ENCODE measurements at places on chromosomes 7 and 10.
A peak's percentile ranks its signal among the peaks of the same experiment; 100 is the strongest.

DNA sequence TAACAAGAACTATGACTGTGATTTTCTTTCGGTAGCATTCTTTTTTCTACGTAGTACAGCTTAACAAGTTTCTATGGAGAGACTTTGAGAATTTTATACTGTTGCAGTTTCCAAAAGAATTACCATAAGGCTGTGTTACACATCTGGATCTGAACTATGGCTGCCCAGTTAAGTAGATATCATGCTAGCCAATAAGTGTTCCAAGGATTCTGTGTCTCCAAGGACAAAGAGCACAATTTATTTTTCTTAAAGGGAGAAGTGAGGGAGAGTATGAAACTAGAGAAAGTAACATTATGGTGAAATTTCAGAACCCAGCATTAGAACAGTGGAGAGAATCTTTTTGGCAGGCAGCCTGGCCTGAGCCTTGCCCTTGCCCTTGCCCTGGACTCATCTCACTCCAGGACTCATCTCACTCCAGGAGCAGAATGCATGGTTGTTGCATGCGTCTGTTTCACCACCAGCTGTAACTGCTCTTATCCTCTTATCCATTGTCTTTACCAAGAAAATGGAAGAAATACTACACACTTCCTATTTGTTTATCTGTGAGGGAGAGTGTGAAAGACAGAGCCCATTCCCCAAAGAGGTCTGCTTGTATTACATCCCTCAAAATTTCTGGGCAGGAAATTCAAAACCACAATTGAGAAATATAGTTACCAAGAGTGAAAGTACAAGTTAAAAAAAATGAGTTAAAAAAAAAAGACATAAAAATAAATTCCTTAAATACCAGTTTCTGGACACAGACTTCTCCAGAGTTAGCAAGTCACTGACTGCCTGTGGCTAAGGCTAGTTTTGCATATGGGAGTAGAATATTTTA, 1067.5 kb downstream of the NRG3 start:
- DNase-seq = no peak

DNA sequence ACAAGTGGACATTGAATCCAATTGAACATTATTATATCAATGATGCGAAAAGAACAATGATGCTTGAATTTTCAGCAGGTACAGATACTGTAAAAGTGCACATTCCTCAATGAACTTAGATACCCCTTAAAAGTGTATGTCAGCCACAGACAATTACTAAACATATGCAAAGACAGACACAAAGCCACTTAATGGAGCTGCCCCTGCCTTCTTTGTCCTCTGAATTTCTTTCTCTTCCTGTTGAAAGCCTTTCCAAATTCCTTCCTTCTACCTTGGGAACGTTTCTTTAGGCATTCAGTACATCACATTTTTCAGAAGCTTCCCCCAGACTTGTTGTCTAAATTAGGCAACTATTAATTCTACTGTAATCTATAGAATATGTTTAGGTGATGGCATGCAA, 706.8 kb upstream of the MBL2 start:
- DNase-seq = no peak

DNA sequence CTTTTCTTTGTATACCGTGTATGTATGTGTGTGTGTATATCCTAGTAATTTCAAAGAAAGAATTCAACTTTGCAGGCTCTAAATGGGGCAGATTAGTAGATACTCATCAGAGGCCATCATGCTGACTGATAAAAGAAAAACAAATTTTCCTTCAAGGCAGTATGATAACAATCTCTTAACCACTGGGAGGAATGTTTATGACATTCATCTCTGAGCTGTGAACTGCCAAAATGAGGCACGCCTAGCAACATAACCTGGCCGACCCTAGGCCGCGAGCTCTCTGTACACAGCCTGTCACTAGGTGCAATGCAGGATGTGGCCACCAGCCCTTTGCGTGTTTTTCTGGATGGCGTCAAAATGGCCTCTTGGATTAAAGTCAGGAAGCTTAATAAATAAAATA, 343.7 kb upstream of the GALNT17 start:
- DNase-seq = no peak

GRCh38 chr10:12097791-12098190, 29.0 kb downstream of the DHTKD1 start:
- DNase-seq = no peak

- no peak for DNase-seq
Observed at GRCh38 chr7:787332-788240, 44.7 kb upstream of the SUN1 start.

DNA sequence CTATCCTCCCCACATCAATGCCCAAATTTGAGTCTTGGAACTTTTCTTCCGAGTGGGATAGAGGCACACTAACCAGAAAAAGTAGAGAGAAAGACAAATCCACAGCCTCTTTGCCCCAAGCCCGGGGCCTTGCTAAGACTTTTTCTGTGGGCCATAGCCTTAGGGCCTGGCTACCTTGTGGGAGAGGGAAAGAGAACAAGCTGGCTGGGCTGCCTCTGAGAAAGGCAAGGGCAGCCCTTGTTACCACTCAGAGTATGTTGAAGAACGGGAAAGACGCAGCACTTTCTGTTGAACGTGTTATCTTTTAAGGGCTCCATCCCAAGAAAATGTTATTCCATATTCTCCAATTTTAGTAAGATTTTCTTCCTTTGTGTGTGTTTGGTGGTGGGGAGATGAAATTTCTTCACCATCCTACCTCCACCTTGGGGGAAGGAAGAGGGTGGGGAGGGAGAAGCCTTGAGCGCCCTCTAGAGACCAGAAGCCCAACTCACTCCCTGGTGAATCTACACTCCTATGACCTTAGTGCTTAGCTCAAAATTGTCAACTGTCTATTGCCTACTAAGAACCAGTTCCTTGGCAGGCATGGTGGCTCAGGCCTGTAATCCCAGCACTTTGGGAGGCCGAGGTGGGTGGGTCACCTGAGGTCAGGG, 3.9 kb upstream of the NRF1 start:
- no peak for DNase-seq

GRCh38 chr10:44400541-44400940, 15.6 kb upstream of the CXCL12 start:
- DNase-seq = no peak

DNA sequence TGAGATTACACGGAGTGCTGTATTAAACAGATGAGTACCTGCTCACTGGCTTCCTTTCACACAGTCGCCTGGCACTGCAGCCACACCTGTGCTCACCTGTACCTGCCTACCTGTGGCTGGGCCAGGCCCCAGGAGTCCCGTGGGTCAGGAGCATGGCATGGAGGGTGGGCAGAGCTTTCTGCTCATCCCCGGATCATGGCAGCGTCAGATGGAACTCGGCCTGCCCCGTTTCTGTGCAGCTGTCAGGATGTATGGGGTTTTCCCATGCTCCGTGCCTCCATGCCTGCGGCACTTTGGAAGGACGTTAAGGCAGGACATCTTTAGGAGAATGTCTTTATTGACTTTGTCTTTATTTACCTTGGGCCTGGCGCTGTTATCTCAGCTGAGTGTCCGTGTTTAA, 112.2 kb downstream of the MGMT start:
- no peak for DNase-seq

DNA sequence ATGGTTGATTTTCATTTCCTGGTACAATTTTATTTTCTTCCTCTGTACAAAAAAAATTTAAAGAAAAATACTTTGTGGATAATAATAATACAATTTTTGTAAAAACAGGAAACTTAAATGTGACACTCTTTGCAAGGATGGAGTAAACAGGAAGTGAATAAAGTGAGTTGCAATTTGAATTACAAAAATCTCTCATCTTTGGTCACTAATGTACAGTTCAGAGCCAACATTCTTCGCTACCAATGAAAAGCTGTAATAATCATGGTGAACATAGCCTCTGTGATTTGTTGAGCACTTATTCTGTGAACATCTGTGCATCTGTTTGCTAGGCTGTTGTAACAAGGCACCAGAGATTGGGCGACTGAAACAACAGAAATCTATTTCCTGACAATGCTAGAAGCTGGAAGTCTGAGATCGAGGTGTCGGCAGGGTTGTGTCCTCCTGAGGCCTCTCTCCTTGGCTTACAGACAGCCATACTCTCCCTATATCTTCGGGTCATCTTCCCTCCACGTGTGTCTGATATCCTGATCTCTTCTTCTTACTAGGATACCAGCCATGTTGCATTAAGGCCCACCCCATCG, 295.3 kb upstream of the KLF6 start:
- DNase-seq = no peak

DNA sequence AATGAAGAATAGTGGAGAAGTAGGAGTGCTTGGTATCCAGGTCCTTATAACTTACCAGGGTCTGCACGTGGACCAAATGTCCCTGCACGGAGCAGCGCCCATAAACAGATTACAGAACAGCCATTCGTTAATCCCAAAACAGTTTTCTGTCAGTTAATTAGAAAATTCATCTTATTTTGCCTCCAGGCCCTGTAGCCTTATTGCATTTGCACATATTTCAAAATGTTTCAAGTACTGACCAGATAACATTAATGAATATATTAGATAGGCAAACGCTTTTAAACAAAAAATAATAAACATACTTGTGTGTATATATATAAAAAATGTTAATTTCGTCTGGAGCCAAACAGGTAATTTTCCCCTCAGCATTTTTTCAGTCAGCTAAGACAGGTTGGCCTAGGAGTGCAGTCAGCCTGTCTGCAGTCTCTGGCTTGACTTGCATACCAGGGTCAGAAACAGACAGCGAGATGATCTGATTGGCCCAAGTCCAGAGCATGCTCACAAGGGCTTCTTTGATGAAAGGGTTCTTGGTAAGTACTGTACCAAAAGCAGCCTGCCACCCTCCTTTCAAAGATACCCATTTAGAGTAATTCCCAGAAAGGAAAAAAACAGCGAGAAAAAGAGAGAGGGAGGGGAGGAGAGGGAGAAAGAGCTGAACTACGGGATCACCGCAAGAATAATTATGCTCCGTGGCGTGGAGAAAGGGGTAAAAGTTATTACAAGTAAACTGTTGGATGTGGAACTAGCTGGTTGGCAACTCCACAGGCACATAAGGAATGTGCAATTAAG, 194.4 kb upstream of the TCF7L2 start:
- DNase-seq = peak; percentile 79

GRCh38 chr7:115812794-115813193, 217.8 kb downstream of the TFEC start:
- no peak for DNase-seq

- DNase-seq = no peak
Observed at GRCh38 chr10:123250640-123251039, 96.4 kb downstream of the BUB3 start.
